Putamen (tissue), 1 donor: ENCODE measurements at places on chromosomes 3 and 15.

DNA sequence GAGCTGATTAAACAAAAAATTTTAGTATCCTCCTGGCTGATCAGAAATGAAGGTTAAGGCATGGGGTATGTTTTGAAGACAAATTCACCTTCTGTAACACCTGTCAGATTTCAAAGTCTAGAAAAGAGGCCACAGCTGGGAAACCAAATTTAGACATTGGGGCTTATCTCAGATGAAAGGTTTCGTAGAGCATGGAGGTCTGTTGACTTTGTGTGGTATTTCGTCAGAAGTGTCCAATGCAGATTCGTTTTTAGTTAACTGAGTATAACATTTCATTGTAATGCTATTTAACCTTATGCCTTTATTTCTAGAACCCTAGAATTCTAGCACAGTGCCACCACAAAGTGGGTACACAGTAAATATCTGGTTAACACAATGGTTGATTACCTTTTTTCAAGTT is 61.7 kb downstream of the FNDC3B start:
- no peak for DNase-seq

DNA sequence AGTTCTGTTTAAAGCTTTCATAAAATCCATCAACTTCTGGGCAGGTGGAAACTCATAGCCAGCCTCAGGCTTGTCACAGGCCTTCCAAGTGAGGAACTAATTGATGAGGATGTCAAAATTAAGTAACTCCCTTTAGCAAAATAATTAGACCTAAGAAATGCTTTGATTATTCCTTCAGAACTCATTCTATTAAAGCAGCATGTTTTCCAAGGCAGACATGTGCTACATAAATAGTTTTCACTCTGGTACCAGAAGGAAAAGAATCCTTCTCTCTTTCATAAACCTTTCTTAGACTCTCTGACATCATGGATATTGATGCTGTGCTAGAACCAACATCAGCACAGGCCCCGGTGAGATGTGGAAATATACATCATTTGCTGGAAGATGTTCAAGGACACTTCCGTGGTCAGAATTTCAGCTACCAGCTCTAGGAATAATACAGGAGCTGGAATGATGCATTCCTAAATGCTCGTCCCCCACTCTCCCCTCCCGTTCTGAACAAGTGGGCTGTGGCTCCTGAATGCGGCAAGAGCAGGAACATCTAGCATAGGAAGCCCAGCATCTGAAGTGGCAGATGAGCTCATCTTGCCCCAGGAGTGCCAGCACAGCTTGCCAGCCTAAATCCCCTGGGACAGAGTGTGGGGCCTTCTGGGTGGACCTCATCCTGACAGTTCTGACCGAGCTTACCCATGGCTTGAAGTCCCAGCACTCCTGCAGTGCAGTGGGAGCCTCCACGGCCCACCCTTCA is 82.4 kb downstream of the WWTR1 start:
- DNase-seq, result no peak

- DNase-seq, result no peak
These were observed 74.9 kb downstream of the NBEAL2 start for GRCh38 chr3:47054412-47054811.

DNA sequence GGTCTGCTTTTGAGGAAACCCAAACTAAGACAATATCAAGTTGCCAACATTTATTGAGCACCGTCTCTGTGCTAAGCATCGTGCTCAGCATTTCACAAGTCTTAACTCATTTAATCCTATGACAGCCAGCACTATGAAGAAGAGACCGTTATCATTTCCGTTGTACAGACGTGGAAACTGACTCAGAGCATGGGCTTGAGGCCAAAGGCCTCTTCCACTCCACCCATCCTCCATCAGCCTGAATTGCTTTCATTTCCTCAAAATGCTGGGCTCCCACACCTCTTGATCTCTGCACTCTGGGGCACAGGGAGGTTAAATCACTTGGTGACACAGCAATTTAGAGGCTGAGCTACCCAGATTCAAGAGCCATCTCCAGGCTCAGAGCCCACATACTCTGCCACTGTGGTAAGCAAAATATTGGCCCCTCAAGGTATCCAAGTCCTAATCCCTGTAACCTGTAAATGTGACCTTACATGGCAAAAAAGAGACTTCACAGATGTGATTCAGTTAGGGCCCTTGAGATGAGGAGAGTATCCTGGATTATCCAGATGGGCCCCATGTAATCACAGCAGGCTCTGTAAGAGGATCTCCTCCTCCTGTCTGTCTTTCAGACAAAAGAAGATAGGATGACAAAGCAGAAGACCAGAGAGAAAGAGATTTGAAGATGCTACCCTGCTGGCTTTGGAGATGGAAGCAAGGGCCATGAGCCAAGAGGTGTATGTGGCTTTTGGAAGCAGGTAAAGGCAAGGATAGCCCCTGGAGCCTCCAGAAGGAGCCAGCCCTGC is 24.3 kb upstream of the FLNB start:
- DNase-seq, result no peak

- no peak for DNase-seq
These were observed 7.5 kb upstream of the CADPS start for GRCh38 chr3:62882676-62883200.

DNA sequence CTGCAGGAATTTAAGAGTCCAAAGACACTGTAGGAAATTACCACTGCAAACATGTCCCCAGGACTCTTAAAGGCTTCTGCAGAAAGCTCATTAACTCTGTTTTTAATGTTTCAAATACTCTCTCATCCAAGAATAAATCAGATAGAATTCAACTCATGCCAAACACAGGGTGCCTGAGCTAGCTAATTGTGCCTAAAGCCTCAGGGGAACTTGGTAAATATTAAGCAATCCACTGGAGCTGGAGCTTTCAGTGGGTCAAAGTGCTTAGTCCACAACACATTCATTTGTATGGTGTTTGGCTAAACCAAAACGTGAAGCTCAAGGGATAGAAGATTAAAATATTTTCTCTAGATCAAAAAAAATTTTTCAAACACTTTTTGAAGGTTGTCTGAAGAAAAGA is 131.4 kb downstream of the THRB start:
- peak; percentile 18 for DNase-seq

GRCh38 chr3:127209840-127210653 is 17.1 kb downstream of the PRR23E start:
- no peak for DNase-seq

GRCh38 chr3:176650478-176650877 is 546.8 kb downstream of the TBL1XR1 start:
- no peak for DNase-seq

DNA sequence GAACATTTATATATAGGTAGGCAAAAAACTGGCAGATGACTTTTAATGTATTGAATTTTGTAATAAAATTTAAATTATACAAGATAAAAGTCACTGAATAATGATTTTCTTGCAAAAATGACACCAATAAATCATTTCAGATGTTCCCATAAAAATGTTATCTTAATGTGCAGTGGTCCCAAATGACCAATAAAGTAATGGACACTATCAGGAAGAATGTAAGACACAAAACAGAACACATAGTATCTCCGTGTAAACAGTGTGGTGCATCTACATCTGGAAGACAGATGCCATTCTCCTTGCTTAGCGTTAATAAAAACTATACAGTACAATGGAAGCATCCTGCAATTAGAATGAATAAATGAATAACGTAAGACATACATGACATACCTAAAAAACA is 41.5 kb downstream of the FGF7 start:
- DNase-seq, result no peak

GRCh38 chr3:186815435-186815834 is 9.2 kb upstream of the RFC4 start:
- no peak for DNase-seq
